ENCODE measurements at places on chromosomes 5 and 9. TPM values are rescaled to one million over a fixed set of nuclear protein-coding genes. Genes with fewer than 3 reads are reported as not detected.

DNA sequence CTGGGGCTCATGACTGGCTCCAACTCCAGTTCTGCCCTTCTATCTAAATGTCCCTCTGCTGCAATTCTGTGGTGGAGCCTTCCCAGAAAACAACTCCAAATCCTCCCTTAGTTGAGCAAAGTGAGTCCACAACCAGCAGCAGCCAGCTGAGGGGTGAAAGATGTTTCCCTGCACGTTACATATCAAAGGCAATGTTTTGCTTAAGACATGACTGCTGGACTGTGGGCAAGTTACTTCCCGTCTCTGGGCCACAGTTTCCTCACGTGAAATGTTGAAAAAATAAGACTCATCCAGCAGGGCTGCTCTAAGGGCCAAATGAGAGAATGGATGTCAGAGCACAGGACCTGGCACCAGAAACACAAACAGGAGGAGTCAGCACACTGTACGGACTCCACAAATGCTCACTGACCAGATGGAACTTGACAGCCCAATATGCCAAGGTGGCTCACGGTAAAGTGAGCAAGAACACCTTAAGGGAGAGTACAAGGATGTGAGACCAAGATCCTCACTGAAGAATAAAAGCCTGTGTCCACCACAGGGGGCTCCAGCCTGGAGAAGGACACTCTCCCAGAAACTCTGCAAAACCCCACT, 138.4 kb upstream of the ABCA1 start:
- DNase-seq = no peak

IL3 gene
- total RNA-seq = not detected

TMOD1 gene
- 29.3 TPM for total RNA-seq

GRCh38 chr9:77019926-77020412, 514 bp downstream of the FOXB2 start:
- DNase-seq = no peak

DNA sequence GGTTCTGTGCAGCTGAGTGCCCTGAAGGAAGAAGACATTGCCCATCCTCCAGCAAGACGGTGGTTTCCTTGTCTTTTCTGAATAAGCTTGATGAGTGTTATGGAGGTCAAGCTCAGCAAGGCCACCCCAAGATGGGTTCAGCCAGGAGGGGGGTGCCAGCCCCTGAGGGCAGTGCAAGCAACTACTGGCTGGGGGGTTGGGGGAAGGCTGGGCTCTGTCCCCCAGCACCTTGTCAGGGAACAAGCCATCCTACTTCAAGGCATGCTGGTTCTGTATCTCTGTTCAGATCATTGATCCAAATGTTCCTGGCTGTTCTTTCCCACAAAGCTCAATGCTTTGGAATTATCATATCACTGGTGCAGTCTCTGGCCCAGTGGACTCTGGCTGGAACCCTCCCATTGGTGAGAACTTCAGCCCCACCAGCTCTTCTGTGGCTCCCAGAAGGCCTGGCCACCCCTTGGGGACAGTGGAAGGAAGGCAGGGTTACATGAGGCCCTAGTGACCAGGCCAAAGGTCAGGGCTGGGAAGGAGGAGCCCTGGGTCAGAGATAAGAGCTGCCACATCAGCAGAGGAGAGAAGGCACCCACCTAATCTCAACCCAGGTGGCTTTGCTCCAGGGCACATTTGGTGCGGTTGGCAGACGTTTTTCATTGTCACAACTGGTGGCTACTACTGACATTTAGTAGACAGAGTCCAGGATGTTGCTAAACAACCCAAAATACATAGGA, 280.2 kb downstream of the IRX2 start:
- no peak for DNase-seq

- no peak for DNase-seq
Observed at GRCh38 chr5:68277431-68277830, 61.9 kb downstream of the PIK3R1 start.

DNA sequence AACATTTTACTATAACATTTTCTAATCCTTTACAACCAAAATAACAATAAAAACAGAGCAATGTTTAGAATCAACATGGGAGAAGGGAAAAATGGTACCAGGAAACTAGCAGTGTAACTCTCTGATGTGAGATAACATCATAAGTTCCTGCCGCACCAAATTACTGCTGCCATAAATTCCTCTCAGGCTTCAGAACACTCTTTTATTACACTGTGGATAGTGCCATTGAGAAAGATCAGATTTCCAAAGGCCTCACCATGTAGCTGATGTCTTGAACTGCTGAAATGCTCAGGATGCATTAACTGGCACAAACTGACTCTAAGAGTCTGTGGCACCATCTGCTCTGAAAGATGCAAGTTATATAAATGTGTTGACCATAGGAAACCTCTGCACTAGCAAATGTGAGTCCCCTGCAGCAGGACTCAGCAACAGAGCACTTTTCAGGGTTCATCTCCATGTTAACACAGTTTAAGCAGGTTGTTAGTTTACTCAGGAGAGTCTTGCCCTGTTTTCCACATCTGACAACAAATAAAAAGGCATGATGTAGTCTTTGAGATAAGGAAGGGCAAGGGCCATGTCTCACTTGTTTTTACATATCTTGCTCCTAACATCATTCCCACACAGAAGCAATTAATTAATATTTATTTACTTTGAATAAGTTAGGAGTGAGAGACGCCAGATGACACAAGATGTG, 218.1 kb downstream of the CETN3 start:
- no peak for DNase-seq

FOXD4L6 gene
- not detected for total RNA-seq

DNA sequence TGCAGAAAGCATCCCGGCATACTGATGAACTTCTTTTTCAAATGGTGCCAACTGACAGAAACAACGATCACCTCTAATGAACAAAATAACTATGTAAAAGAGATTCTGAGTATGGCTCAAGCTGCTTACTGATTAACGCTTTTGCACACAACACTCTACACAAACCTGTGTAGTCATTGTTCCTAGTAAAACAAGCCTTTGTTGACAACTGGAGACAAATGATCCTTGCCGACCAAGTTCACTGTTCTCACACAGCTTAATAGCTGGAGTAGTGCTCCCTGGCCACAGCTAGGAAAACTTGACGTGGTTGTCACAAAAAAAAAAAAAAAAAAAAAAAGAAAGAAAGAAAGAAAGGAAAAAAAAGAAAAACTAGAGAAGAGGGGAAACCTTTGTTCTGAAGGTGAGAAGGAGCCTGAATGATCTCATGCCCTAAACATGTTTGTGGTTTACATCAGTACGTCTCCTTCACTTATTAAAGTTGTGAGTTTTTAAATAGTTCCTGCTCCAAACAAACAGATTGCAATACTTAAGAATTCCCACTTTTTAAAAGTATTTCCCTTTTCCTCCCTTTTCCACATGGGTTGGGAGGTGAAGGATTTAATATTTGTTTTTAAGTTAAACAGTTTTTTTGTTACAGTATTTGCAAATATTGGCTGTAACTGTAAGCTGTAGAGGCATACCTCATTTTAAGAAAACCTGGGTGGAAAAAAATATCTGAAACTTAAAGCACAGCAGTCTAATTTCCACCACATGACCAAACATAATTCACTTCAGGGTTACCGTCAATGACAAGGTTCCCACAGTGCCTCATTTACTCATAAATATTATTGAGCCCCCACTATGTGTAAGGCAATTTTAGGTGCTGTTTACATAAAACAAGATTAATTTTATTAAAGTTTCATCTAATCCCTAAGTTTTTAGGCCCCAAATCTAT, 63.7 kb downstream of the GLIS3 start:
- no peak for DNase-seq

CAMK2A gene
- 1.4 TPM for total RNA-seq

DNA sequence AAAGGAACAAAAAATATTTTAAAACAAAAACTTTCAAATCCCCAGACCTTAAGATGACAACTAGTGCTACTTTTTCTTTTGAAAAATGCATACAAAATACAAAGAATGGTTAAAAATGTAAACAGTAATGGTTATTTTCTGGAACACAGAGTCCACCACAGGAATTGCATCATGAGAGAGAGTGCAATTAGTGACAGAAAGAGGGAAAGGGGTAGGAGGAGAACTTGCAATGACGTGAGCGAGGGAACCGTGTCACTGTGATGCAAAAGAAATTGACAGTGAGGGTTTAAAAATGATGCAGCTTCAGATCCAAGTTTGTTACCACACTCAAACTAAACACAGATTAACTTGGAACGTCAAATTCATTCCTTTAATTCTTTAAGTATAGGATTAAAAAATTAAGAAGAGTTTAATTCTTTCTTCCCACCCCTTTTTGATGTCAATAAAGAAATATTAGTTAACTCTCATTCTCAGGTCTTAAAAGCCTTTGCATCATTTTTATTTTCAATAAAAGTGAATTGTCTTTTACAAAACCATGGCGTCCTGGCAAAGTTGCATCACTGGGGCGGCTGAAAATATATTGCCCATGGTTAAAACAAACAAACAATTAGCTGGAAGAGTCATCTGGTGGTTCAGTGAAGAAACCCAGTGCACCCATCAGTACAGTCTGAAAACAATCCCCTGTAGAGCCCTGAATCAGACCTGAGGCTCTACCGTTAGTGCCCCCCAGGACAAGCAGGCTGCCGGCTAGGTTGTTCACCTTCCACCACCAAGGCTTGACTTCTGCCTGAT, 39.5 kb downstream of the MACROH2A1 start:
- DNase-seq = no peak

GRCh38 chr9:68996462-68996861, 17.5 kb downstream of the PRKACG start:
- DNase-seq = no peak

SOHLH1 gene
- not detected for total RNA-seq

DNA sequence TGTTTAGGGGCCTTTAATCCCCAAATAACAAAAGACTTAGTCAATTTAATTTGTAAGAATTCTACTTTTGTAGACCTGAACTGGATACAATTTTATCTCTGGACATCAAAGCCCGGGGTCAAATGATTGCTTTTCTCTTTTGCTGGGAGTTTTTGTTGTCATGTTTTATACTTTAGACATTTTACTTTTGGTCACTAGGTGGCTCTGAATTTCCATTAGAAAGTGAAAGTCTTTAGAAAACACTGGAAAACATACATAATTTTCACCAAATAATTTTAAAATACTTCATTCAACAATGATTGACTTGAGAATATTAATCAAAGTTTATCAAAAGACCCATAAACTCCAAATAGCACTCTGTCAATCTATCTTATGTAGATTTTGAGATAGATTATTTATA, 2.8 kb upstream of the PCA3 start:
- DNase-seq = no peak

GRCh38 chr5:126575644-126576043, 19.4 kb downstream of the ALDH7A1 start:
- DNase-seq = no peak

Measured in ureter (tissue), 1 donor.